Heart right ventricle (tissue), 16 donors: ENCODE measurements at places on chromosomes 5 and 9.

GRCh38 chr9:119004618-119004990 is 364.6 kb downstream of the BRINP1 start:
- DNase-seq, result peak; percentile 87

- DNase-seq, result no peak
Measured at GRCh38 chr5:165457859-165458481, 1952.6 kb downstream of the MAT2B start.

GRCh38 chr5:118533156-118533555 is 455.2 kb downstream of the DTWD2 start:
- DNase-seq, result no peak

DNA sequence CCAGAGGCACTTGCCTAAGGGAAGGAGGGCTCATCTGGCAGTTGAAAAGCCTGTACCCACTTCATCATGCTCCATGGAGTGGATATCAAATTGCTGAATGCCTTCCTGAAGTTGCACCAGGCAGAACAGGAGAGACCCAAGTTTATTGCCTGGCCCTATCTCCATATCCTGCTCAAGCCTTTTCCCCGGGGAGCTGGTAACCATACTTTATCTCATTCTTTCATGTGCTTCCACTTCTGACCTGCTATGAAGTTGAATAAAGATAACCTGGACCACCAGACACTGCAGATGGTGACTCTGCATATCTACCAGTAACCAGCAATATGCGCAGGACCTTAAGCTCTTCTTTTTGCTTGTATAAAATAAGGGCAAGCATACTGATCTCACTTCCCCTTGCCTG is 1397.5 kb upstream of the CDH6 start:
- no peak for DNase-seq

GRCh38 chr9:6764011-6764410 is 6.2 kb downstream of the KDM4C start:
- no peak for DNase-seq

DNA sequence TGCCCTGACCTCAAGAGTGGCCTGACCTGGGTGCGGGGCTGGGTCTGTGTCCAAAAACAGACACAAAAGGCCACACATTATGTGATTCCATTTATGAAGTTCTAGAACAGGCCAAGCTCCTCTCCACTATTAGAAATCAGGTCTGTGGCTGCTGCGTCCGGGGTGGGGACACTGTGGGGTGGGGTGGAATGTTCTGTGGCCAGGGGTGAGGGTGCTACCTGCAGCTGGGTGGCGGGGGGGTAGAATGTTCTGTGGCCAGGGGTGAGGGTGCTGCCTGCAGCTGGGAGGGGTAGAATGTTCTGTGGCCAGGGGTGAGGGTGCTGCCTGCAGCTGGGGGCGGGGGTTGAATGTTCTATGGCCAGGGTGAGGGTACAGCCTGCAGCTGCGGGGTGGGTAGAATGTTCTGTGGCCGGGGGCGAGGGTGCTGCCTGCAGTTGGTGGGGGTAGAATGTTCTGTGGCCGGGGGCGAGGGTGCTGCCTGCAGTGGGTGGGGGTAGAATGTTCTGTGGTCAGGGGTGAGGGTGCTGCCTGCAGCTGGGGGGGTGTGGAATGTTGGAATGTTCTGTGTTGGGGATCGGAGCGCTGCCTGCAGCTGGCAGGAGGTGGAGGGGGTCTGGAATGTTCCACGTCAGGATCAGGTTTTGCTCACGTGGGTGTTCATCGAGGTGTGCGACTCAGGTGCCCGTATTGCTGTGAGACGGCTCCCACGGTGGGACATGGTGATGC is 8.3 kb downstream of the LCN12 start:
- DNase-seq, result no peak

DNA sequence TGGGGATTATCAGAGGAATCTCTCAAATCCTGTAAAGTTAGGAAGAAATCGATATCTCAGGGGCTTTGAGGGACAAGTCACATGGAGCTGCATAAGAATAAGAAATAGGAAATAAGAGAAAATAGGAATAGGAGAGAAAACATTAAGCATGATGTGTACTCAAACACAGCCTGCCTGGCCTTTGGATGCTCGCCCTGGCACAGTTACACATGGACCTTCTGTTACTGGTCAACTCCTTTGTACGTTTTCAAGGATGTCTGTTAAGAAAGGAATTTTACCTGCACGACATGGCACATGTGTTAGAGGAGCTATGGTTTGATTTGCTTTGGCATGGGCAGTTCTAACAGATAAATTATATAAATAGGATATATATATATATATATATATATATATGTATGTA is 321.2 kb downstream of the CDH12 start:
- no peak for DNase-seq

DNA sequence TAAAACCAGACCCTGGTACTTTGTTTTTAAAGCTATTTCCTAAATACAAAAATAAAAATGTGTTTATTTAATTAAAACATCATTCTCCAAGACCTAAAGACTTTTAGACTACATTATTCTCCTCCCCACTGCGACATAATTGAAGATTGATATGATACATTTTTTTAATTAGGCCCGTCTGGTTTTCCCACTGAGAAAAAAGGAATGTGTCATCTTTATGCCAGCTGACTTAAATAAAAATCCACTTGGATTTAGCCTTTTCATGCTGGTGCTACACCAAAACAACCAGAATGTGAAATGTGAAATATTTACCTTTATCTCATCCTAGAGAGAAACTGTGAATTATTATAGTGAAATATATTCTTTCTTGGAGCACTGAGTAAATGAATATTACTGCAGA is 155.5 kb upstream of the PPP1R2B start:
- no peak for DNase-seq
